ENCODE measurements at places on chromosomes 11 and 22.
A peak's percentile ranks its signal among the peaks of the same experiment; 100 is the strongest.

DNA sequence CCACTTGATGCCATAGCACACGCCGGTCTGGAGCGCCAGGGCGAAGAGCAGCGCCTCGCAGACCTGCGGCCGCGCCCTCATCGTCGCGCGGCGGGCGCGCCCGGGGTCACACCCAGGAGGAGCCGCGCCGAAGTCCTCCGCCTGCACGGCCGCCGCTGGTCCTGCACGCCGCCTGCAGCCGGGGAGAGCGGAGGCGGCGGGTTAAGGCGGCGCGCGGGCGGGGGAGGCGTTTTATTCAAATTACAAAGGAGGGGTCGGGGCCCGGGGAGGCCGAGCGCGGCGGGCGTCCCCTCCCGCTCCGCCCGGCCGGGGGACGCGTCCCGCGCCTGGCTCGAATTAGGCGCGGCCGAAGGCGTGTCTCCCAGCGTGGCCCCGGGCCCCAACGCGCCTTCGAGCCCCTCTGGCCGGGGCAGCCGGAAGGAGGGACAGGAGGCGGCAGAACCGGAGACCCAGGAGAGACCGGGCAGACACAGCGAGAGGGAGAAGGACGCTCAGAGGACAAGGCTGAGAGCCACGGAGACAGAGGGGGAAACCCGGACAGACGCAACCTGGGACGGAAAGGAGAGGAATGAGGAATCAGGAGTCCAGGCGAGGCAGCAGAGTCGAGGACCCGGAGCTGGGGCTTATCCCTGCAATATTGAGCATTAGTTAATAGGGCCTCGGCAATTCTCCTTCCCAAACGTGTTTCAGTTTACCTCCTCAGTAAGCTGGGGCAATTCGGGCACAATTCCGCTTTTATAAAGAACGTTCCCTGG, at the start of gene WNT11:
Gene WNT11, minus strand, starts transcription at position 176 of the 755 bp plus-strand sequence. Its CDS starts 95 bp downstream, at position 81.
- DNase-seq, result peak; percentile 22

GRCh38 chr22:43209971-43210370, 23.0 kb upstream of the TTLL12 start:
- no peak for DNase-seq

DNA sequence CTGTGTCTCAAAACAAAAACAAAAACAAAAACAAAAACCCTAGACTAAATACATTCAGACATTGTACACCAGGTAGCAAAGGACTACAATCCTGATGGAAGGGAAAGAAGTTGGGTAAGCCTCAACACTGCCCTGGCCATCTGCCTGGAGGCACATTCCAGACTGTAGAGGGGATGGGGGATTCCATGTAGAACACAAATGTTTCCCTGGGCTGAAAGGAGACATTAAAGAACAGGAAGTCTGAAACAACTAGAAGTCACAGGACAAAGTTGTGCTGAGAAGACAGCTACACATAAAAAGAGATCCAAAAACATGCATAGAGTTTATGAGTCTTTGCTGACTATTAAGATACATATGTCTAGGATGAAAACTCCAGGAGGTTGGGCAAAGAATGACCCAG, 83.9 kb downstream of the RRAS2 start:
- DNase-seq, result peak; percentile 51

- peak; percentile 49 for DNase-seq
Measured at GRCh38 chr11:66973956-66974580, 1.0 kb upstream of the C11orf86 start.

GRCh38 chr11:119209186-119209585, 3.0 kb downstream of the CBL start:
- no peak for DNase-seq

DNA sequence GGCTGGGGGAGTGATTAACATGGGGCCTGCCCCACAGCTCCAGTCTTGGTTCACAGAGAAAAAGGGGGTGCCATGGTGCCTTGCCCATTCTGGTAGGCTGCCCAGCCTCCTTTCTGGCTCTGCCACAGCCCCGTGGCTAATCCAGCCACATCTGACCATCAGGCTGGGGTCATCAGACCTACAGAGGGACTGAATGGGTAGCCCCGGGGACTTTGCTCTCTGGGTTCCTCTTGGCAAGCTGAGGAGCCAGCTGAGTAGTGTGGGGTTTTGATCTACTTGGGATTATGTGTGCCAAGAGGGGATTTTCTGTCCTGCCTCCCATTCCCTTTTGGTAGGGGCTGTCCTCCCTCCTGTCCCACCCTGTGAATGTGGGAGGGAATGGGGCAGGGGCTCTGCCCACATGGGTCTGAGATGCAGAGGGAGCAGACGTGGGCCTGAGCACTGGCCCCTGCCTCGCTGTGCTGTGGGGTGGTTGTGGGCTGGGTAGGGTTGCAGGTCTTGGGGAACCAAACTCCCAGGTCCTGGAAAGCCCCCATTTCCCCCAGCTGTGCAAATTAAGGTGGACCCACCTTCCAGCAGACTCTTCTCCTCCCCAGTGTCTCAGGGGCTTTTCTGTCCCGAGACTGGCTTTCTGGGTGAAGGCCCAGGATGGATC, 32.0 kb downstream of the CD82 start:
- no peak for DNase-seq

GRCh38 chr11:17558916-17559315, 11.9 kb downstream of the OTOG start:
- no peak for DNase-seq
